ENCODE measurements at places on chromosomes 6 and 20.

GRCh38 chr6:142846883-142847287 lies 98.1 kb downstream of the HIVEP2 start:
- DNase-seq: no peak

DNA sequence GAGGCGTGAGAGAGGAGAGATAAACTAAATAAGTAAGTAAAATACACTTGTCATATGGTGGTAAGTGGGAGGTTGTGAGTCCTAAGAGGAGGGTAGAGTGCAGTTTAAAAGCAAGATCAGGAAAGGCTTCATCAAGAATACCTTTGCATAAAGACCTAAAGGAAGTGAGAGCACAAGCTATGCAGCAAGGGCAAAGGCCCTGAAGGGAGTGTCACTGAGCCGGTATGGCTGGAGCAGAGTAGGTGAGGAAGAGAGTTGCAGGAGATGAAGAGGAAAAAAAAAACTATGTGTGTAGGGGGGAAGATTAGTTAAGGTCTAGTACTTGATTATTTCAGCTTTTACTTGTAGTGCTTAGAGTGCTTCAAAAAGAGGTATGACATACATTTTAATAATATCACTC lies 11.0 kb downstream of the DNAAF9 start:
- DNase-seq: no peak

DNA sequence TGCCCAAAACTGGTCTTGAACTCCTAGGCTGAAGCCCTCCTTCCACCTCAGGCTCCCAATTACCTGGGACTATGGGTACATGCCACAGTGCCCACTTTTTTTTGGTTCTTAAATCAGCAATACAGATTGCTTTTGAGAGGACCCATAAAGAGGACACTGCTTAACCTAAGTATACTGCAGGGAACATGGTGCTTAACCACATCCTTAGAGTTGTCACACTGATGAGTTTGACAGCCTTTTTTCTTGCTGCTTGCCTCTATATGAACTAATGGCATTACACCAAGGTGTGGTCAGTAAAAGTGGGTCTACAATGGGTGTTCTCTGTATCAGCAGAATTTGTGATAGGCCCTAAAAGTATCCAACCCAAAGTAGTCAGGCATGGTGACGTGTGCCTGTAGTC lies 7.2 kb upstream of the SLC35D3 start:
- DNase-seq: no peak

DNA sequence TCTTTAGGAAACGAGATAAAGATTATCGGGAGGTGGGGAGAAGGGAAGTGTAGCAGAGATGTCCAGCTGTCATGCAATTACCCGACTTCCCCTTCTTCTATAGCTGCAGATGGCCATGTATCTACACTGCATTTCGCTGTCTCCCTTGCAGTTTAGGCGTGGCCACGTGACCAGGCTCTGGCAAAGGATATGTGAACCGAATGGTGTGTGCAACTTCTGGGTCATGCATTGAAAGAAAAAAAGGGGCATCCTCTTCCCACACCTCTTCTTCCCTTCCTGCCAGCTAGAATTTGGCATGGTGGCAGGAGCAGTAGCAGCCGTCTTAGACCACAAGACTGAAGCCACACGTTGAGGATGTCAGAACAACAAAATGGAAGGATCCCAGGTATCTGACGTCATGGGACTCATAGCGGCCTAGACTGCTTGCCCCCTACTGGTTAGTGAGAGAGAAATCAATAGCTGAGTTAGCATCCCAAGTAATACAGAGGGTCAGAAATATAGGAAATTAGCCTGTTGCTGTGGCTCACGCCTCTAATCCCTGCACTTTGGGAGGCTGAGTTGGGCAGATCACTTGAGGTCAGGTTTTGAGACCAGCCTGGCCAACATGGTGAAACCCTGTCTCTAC lies 32.8 kb downstream of the TCF15 start:
- no peak for DNase-seq

- DNase-seq: no peak
Measured at GRCh38 chr6:45987856-45988255, 27.8 kb downstream of the CLIC5 start.

DNA sequence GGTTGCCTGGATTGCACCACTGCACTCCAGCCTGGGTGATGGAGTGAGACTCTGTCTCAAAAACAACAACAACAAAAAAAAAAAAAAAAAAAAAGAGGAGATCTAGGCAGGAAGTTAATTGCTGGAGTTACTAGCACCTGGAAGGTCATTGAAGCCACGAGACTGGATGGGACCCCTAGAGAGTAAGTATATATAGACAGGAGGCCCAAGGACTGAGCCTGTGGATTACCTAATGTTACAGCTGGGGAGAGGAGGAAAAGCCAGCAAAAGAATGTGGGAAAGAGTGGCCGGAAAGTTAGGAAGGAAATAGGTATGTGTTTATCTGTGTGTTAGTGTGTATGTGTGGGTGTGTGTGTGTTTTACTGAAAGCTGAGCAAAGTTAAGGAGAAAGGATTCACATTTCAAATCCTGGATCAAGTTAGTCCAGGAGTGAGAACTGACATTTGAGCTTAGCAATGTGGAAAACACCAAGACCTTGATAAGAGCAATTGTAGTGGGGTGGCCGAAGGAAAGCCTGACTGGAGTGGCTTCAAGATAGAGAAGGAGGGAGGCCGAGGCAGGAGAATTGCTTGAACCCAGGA lies 38.4 kb downstream of the ANKRD6 start:
- no peak for DNase-seq

DNA sequence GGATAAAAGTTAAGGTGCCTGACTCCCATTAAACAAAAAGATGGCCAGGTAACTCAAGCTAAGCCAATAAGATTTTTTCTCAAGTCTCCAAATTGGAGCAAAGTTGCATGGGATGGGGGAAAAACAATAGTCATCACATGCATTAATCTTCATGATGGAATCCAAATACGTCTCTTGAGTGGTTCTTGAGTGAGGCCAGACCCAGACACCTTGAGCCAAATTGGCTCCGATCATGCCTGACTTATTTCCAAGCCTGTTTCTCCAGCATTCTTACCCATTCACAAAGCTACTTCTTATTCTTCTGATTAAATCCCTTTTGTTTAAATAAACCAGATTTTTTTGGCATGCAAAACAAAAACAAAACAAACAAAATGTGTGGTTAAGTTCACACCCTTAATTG lies 420.3 kb upstream of the NRSN1 start:
- no peak for DNase-seq

GRCh38 chr6:44061375-44062104 lies 65.7 kb downstream of the MRPL14 start:
- no peak for DNase-seq

DNA sequence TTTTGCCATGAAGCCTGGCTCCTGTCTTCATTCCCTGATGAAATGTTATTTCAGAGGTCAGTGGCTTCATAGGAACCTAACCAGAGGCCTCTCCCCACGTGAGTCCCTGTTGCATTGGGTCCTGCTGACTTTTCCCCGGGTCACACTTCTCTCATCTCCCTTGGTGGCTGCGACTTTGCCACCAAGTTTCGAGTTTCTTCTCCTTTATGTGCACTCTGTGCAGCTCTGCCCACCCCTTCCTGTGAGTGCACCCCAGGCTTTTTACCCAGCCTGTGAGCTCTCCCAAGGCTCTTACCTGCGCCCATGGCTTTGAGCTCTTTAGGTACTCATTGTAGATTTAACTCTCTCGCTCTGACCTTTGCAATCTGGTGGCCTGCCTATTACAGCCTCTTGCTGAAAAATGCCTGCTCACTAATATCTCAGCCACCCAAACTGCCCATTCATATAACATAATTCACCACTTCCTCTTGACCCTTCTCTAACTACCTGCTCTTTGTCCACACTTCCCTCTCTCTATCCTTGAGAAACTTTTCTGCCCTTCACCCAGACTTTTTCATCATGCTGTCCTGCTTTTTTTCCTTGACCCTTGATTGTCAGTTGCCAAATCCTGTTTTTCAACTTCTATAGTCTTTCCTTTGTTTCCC lies 105.9 kb downstream of the SASH1 start:
- no peak for DNase-seq

- no peak for DNase-seq
Measured at GRCh38 chr20:31716818-31717477, 5.7 kb downstream of the BCL2L1 start.

GRCh38 chr6:116366740-116367275 lies 3.9 kb upstream of the DSE start:
- no peak for DNase-seq

Data from B cell (primary cell).